ENCODE measurements at places on chromosomes 3 and 15. TPM values are rescaled to one million over a fixed set of nuclear protein-coding genes. Genes with fewer than 3 reads are reported as not detected.

GRCh38 chr15:71545223-71545760 is 265.1 kb upstream of the NR2E3 start:
- H3K27ac ChIP-seq: no peak overlapping the region
- no peaks in the 10 kb centered on the region for H3K36me3 ChIP-seq
- peaks cover 12% of the 10 kb centered on the region for H3K27me3 ChIP-seq
- DNase-seq: no peak

- no peaks in the 10 kb centered on the region for H3K27me3 ChIP-seq
- no peak overlapping the region for H3K4me3 ChIP-seq
- DNase-seq: no peak
- no peaks in the 10 kb centered on the region for H3K4me1 ChIP-seq
- H3K36me3 ChIP-seq: no peaks in the 10 kb centered on the region
Observed at GRCh38 chr3:81864272-81864671, 102.8 kb upstream of the GBE1 start.

DNA sequence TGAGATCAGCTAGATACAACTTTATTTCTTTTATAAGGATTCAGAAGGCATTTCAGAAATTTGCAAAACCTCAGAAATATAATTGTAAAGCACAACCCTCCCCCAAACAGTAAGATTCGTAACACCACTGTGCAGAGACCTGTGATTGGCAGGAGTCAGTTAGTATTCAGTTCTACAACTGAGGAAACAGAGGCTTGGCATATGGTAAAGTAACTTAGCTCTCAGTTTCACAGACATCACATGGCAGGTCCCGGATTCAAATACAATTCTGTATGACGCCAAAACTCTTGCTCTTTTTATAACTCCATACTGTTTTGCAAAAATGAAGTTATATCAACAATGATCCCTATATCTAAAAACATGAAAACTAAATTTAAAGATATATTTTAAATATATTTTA is 225.6 kb upstream of the LMCD1 start:
- H3K36me3 ChIP-seq: no peaks in the 10 kb centered on the region
- no peak overlapping the region for H3K4me3 ChIP-seq
- H3K27ac ChIP-seq: no peak overlapping the region
- H3K4me1 ChIP-seq: no peaks in the 10 kb centered on the region
- no peak for DNase-seq
- H3K27me3 ChIP-seq: peaks cover 6% of the 10 kb centered on the region

Gene BDH1
- total RNA-seq: 136 TPM

GRCh38 chr3:140341817-140342403 is 336.0 kb upstream of the TRIM42 start:
- H3K27me3 ChIP-seq: peaks cover 3% of the 10 kb centered on the region
- H3K4me1 ChIP-seq: no peaks in the 10 kb centered on the region
- no peak overlapping the region for H3K27ac ChIP-seq
- H3K4me3 ChIP-seq: no peak overlapping the region
- no peak for DNase-seq

DNA sequence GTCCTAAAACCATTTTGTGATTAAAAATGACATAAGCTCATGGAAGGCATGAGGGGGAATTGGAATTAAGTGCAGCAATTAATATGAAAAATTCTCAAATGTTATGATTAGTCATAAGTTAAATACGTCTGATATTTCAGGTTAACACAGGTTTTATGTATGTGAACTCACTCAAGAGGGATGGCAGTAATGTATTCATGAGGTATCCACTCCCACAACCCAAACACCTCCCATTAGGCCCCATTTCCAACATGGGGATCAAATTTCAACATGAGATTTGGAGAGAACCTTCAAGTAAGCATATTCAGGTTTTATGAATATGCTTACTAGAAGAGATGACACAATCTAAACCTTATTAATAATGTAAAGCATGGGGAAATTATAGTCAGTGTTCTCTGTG is 41.6 kb upstream of the IL20RB start:
- peaks cover 7% of the 10 kb centered on the region for H3K36me3 ChIP-seq
- peak overlapping the region; percentile 64 for H3K27ac ChIP-seq
- H3K4me1 ChIP-seq: peaks cover 60% of the 10 kb centered on the region
- no peaks in the 10 kb centered on the region for H3K27me3 ChIP-seq

Gene FANCD2OS
- total RNA-seq: not detected

- DNase-seq: no peak
- H3K27ac ChIP-seq: no peak overlapping the region
- H3K4me1 ChIP-seq: no peaks in the 10 kb centered on the region
- H3K4me3 ChIP-seq: no peak overlapping the region
Observed at GRCh38 chr3:80213086-80213485, 445.3 kb upstream of the ROBO1 start.

DNA sequence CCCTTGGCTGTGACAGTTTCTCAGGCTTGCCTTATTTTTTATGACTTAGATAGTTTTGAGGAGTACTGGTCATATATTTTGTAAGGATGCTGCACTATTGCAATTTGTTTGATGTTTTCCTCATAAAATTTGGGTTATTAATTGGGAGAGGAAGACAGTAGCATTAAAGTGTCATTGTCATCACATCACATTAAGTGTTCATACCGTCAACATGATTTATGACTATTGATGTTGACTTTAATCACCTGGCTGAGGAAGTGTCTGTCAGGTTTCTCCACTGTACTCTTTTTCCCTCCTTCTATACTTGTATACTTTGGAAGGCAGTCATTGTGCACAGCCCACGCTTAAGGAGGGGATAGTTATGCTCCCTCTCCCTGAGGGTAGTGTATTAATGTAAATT is 26.9 kb downstream of the TRIM69 start:
- no peaks in the 10 kb centered on the region for H3K4me1 ChIP-seq
- no peaks in the 10 kb centered on the region for H3K27me3 ChIP-seq
- H3K4me3 ChIP-seq: no peak overlapping the region
- H3K27ac ChIP-seq: no peak overlapping the region
- DNase-seq: no peak

Gene DZIP1L
- total RNA-seq: not detected

Gene GPR87
- not detected for total RNA-seq

Gene DUOX1
- 0.08 TPM for total RNA-seq

Gene CHRNB4
- total RNA-seq: not detected

DNA sequence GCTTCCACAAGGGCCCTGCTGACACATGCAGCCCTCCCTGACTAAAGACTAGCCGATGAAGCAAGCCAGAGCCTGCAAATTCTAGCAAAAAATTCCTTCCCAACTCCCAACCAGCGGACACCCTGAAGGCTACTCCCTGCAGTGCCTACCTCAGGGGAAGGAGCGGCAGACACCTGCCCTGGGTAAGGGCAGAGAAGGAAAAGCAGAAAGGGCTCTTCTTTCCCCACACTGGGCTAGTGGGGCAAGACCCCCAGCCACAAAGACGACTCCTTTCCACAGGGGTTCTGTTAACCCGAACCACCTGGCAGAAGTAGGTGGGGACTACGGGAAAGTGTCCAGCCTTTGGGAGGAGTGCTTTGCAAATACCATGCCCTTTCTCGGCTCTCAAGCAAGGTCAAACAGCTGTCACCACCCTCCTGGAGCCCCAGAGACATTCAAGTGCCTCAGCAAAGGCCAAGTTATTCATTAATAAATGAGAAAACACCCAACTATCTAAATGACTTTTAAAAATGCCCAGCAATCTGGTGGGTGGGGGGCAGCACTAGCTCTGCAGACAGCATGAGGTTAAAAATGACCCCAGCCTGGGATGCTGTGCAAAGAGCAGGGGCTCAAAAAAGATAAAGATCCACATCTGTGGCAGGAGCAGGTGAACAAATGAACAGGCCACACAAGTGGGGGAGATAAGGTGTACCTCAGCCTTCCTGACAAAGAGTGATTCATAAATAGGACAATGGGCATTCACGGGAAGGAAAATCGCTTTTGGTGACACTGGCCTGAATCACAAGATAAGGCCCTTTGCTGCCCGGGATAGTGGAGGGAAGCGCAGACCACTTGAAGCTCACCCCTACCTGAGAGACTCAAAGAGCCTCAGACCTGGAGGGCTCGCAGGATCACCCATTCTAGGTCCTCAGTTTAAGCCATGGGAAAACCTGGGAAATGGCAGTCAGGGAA is 33.0 kb downstream of the CCDC12 start:
- peaks cover 86% of the 10 kb centered on the region for H3K4me1 ChIP-seq
- H3K4me3 ChIP-seq: no peak overlapping the region
- peak overlapping the region; percentile 84 for H3K27ac ChIP-seq
- no peaks in the 10 kb centered on the region for H3K27me3 ChIP-seq
- H3K36me3 ChIP-seq: peaks cover 21% of the 10 kb centered on the region

DNA sequence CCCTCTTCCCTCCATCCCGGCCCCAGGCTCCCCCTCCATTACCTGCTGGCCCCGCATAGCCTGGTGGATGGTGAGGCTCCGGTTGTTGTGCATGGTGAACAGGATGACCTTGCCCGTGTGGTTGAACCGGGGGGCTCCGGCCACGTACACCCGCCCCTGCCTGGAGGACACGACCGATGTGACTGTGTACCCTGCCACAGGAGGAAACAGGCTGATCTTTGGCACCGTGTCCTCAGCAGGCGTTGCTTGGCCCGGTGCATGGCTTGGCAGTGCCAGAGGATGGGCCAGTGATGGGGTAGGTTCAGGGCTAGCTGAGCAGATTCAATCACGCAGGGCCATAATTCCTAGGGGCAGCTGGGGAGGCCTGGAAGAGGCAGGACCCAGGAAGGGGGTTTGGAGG is 58.1 kb downstream of the FEM1B start:
- H3K27me3 ChIP-seq: peaks cover 19% of the 10 kb centered on the region
- H3K4me1 ChIP-seq: no peaks in the 10 kb centered on the region
- no peak overlapping the region for H3K4me3 ChIP-seq

DNA sequence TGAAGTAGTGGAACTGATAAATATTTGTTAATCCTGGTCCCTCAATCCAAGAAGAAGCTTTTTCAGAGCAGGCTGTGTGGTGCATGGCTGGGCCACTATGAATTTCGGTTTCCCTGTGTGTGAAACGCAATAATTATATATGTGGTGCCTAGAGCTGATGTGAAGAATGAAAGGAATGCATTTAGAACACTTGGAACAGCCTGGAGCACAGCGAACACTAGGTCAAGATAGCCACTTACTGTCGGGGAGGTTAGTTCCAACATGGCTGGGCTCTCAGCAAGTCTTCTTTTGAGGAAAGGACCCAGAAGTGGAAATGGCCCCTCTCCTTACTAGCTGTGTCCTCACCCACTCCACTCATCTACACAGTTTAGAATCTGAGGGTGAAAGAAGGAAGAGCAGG is 245.7 kb downstream of the FHIT start:
- H3K4me1 ChIP-seq: no peaks in the 10 kb centered on the region
- H3K36me3 ChIP-seq: no peaks in the 10 kb centered on the region
- H3K27me3 ChIP-seq: no peaks in the 10 kb centered on the region
- H3K27ac ChIP-seq: no peak overlapping the region

DNA sequence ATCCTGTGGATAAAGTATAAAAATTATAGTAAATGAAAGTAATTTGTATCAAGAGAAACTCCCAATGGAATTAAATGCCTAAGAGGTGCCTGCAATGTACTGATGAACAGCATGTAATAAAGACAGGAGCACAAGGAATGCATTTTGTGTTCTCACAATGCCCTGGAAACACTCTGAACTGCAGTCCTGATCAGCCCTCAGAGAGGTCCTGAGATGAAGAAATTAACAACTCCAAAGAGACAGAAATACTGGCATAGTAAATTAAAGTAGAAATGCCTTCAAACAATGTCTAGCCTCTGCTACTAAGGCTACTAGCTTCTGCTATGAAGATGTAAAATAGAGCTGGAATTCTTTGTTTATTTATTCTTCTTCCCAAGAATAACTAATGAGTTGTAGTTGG is 59.9 kb downstream of the CFAP20DC start:
- H3K27ac ChIP-seq: no peak overlapping the region
- H3K4me1 ChIP-seq: no peaks in the 10 kb centered on the region
- DNase-seq: no peak
- no peak overlapping the region for H3K4me3 ChIP-seq

Measured in natural killer cell treated with Interleukin-12 subunit alpha and Interleukin-12 subunit beta and Interleukin-15 and Interleukin-18, amount 100 ng/mL, for 72 hours (primary cell).